Calu3 (cell line): ENCODE measurements at places on chromosomes 3 and 15.

- no peak for DNase-seq
Measured at GRCh38 chr3:72093270-72093991, 308.5 kb upstream of the PROK2 start.

- DNase-seq: no peak
Measured at GRCh38 chr3:3851621-3852323, 52.5 kb downstream of the LRRN1 start.

GRCh38 chr3:68819361-68819760, 113.0 kb downstream of the TAFA4 start:
- no peak for DNase-seq

GRCh38 chr15:35671197-35671596, 125.2 kb upstream of the DPH6 start:
- DNase-seq: no peak

DNA sequence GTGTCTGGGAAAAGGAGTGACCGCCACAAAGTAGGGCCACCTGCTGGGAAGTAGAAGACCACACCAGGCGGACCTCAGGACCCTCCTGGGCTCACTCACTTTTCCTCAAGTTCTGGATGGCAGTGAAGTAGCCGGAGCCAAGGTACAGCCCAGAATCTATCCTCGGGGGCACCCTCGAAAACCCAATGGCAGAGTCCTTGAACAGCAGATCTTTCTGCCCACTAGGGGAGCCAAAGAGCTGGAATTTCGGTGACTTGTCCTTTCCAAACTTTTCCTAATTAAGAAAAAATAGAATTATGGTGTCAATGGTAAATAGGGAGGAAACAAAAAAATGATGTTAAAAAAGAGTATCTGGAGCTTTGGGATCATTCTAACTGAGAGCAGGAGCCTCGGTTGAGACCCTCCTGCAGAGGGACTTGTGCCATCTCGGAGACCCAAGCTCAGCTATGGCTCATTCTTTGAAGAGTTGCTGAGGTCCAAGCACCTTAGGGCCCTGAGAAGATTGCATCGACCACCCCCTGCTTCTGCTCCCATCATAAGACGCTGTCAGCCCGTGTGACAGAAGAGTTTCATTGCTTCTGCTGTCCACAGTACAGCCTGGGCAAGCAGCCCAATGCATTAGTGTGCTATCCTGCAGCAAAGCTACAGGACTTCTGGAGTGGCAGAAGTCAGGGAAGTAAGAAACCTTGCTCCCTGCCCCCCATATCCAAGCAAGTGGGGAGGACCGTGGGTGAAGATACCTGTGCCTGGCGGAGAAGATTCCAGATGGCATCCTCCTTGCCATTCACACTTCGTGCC, 14.8 kb downstream of the LTF start:
- peak; percentile 35 for DNase-seq

DNA sequence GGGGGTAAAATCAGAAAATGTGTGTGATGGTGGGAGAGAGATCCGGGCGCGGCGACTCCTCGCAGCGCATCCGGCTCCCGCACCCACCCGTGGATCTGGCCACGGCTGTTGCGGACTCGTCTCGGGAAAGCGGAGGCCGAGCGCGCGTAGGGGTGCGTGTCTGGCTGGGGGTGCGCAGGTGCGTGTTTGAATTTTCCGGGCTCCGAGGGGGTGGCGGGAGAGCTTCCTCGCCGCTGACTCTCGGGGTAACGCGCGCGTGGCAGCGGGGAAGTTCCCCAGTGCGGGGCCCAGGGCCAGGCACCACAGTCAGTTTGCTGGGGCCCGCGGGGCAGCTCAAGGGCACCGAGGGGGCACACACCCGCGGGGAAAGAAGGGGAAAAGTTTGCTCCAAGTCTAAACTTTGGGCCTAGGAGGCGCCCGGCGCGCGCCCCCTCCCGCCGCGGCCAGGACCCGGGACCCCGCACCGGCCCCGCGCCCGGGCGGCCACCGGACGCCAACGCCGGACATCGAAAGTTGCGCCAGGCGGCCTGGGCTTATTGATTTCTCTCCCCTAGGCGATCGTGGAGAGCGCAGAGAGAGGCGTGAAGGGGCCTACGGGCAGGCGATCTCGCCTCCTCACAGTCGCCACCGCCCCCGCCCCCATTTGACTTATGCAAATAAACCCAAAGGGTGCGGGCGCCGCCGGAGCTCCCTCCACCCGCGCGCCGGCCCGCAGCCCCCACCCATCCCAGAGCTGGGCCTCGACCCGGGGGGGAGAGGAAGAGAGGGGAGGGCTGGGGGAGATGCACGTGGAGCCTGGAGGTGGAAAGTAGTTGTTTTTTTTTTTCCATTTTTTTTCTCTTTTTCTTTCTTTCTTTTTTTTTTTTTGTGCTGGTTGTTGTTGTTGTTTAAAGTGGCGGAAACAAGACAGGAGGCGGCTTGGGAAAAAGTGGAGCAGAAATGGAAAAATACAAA, 639 bp downstream of the FOXP1 start:
- DNase-seq: peak; percentile 76

- no peak for DNase-seq
Measured at GRCh38 chr15:95845862-95846515, 484.5 kb upstream of the NR2F2 start.

DNA sequence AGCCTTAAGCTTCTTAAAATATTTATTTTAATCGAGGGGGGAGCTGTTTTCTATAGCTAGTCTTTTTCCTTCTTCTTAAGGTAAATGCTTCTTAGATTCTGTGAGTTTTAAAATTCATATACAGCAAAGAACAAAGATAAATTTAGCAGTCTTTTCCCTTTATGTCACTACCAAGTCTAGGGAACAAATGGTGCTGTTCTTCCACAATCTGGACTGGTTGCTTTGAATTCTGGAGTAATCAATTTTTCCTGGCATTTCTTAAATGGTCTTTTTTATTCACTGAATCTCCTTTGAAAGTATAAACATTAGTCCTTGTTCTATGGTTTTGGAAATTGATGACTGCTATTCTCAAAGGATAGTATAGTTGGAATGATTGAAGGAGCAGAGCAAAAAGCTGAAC, 82.8 kb downstream of the CHL1 start:
- DNase-seq: no peak

DNA sequence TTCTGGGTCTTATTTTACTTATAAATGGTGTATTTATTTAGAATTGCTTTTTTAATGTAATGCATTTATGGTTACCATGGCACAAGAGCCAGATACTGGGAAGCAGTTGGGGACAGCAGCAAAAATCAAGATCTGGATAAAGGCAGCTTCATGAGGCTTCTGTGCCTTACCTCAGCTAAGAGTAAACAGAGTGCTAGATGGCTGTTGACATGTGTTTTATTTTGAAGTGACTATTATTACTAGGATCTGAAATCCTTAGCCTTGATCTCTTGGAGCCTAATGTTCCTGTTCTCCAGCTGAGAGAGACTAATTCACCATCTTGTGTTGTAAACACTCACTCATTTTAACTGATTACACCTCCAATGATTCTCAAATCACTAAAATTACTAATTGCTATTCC, 317.8 kb downstream of the LPP start:
- DNase-seq: no peak

DNA sequence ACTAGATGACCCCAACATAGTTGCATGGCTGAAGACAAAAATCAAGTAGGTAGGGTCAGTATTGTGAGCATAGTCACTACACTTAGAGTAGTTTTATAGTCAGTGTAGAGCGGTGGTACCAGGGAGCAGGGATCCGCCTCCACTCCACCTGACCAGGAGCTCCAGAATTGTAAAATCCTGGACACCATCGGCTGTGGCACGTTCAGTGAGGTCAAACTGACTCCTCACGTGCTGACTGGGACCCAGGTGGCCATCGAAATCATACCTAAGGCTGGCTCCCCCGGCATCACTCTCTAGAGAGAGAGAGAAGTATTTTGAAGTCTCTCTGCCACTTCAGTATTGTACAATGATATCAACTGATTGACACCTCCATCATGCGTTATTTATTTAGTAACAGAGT, 59.7 kb upstream of the TAMM41 start:
- DNase-seq: no peak

DNA sequence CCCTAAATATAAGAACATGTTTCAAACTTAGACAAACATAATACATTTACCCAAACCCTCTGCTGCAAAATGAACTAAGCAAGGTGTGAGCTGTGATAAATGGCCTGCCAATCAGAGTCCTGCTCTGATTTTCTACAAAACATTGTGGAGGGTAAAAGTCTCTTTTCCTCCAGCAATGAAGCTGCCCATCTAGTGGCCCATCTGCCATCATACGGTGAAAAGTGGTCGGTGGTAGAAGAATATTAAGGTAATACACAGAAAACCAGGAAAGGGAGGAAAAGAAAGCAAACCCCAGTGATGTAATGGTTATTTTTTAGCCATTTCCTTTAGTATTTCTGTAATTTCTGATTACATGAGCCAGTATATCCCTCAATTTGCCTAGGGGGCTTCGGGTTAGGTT, 838.1 kb downstream of the TBL1XR1 start:
- no peak for DNase-seq

DNA sequence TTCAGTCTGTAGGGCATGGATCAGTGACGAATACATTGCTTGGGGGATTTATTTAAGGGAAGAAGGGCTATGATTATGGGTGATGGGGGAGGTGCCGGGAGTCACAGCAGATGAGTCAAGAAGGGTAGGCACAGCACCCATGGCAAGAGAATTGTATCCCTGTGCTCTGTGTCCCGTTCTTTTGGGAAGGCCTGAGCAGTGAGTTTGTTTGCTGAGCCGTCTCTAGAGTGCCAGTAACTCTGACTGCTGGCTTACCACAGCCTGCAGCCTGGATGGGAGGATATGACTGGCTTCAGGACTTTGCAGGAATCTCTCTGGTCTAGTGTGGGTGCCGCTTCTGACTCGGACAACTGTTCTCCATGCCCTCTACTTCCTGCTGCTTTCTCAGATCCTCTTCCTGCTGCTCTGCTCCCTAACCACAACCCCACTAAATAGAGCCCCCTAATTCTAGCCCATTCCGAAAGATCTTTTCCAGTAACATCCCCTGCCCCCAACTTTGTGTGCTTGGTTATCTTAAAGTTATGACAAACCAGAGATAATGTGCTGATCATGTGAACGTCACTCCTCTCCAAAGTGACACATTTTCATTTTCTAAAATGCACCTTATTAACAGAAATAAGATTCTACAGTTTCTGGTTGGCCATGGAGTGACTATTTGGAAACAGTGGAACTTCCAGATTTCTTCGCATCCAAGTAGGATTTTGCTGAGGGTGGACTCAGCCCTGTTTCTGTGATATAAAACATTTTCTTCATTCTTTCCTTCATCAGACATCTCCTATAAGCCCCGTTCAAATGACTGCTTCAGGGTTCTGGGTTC, 239.0 kb downstream of the SLCO3A1 start:
- no peak for DNase-seq

GRCh38 chr15:79378394-79379109, 53.6 kb upstream of the MINAR1 start:
- no peak for DNase-seq
